ENCODE measurements at places on chromosomes 16 and 17. TPM values are rescaled to one million over a fixed set of nuclear protein-coding genes. Genes with fewer than 3 reads are reported as not detected.

DNA sequence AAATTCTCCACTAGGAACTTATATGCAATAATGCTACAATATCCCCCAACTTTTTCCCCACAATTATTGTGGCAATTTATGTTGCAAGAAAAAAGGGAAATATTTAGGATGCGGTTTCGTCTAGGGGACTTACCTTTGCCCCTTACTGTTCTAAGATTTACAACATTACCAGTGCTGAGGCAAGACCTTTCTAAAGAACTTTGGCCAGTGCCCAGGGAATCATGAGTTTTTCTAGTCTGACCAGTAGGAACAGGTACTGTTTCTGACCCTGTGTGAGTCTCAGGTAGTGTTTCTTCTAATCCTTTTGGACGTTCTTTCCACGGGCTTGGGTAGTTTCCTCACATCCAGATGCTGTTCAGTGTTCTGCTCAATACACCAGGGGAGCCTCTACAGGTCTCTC, 373.7 kb downstream of the HAPSTR1 start:
- H3K36me3 ChIP-seq = no peaks in the 10 kb centered on the region
- no peak for DNase-seq
- no peaks in the 10 kb centered on the region for H3K27me3 ChIP-seq
- H3K27ac ChIP-seq = no peak overlapping the region
- H3K4me1 ChIP-seq = no peaks in the 10 kb centered on the region

- peaks cover 71% of the 10 kb centered on the region for H3K4me1 ChIP-seq
- peaks cover 7% of the 10 kb centered on the region for H3K36me3 ChIP-seq
- peak; percentile 93 for DNase-seq
- peak overlapping the region; percentile 91 for H3K27ac ChIP-seq
Measured at GRCh38 chr17:82863941-82864712, 24.3 kb upstream of the ZNF750 start.

DNA sequence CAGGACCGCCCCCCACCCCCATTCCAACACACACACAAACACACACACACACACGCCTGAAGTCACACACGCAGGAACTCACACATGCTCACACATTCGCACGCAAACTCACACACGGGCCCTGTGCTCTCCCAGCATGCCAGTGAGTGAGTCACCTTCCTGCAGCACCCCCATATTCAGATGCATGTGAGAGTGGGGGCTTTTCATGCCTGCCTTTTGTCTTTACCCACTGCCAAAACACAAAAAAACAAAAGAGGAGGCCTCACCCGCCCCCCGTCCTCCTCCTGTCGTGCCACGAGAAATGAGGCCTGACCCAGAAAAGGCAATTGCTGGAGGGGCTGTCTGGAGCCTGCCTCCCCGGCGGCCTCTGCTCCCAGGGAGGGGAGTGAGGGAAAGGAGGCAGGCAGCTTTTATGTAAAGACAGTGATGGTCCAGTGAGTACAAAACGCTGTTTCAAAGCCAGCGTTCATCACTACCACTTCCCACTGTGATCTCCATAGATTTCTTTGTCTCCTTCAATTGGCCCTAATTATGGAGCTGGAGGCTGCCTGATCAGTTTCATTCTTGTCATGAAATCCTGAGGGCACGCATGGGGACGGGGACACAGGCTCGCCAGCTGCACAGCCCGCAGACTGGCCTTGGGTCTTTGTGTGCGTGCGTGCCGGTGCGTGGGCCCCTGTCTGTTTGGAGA, 29.5 kb upstream of the GSE1 start:
- peaks cover 16% of the 10 kb centered on the region for H3K4me1 ChIP-seq
- H3K27ac ChIP-seq = peak overlapping the region; percentile 61
- peak; percentile 28 for DNase-seq
- H3K36me3 ChIP-seq = no peaks in the 10 kb centered on the region
- peak overlapping the region; percentile 26 for H3K4me3 ChIP-seq

DNA sequence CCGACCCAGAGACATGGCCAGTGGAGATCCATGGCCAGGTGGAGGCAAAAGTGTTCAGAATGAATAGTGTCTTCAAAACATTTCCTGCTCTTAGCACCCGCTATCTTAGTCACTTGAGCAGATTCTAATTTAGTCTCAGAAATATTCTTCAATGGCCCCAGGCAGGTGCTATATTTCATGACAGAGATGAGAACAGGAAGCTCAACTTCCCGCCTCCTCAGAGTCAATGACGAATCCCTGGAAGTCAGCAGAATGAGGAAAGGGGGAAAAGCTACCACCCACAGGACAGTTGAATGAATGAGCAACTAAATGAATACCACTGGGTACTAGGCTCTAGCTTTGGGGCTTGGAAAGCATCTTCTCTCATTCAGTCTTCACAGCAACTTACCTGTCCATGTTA, 147.2 kb downstream of the ASIC2 start:
- H3K36me3 ChIP-seq = no peaks in the 10 kb centered on the region
- no peak overlapping the region for H3K4me3 ChIP-seq
- no peak for DNase-seq
- peaks cover 6% of the 10 kb centered on the region for H3K27me3 ChIP-seq
- H3K4me1 ChIP-seq = no peaks in the 10 kb centered on the region

- no peaks in the 10 kb centered on the region for H3K27me3 ChIP-seq
- no peaks in the 10 kb centered on the region for H3K4me1 ChIP-seq
- DNase-seq = no peak
- no peak overlapping the region for H3K27ac ChIP-seq
- H3K36me3 ChIP-seq = no peaks in the 10 kb centered on the region
Measured at GRCh38 chr16:7709186-7709585, 376.5 kb downstream of the RBFOX1 start.

DNA sequence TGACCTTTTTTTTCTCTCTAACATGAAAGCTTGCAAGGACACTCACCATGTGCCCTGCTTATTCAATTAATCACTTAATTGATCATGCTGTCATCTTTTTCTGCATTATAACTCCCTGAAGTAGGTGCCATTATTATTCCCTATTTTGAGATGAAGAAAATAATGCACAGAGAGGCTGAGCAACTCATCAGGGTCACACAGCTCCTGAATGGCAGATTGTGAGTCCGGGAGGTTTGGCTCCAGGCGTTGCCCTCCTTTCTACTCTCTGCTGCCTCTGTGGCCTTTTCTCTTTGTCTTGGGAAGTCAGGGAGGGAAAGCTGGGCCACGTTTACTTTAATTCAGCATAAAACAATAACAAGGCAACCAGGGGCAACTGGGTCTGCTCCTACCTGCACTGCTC, 17.2 kb upstream of the N4BP1 start:
- no peak for DNase-seq
- no peak overlapping the region for H3K27ac ChIP-seq
- no peaks in the 10 kb centered on the region for H3K36me3 ChIP-seq
- no peak overlapping the region for H3K4me3 ChIP-seq
- no peaks in the 10 kb centered on the region for H3K27me3 ChIP-seq
- H3K4me1 ChIP-seq = peaks cover 20% of the 10 kb centered on the region

HOXB1 gene
- total RNA-seq = not detected

TBC1D3C gene
- total RNA-seq = not detected

Measured in activated CD4-positive, alpha-beta T cell treated with anti-CD3 and anti-CD28 coated beads for 36 hours (primary cell).